SHP77 treated with DMSO at 0.1 percent for 48 hours (cell line): ENCODE measurements at places on chromosomes 7 and 10.
A peak's percentile ranks its signal among the peaks of the same experiment; 100 is the strongest.

GRCh38 chr10:103739039-103739764 is 116.2 kb downstream of the SH3PXD2A start:
- DNase-seq: no peak

GRCh38 chr7:102292813-102293798 is 6.4 kb downstream of the SH2B2 start:
- no peak for DNase-seq

DNA sequence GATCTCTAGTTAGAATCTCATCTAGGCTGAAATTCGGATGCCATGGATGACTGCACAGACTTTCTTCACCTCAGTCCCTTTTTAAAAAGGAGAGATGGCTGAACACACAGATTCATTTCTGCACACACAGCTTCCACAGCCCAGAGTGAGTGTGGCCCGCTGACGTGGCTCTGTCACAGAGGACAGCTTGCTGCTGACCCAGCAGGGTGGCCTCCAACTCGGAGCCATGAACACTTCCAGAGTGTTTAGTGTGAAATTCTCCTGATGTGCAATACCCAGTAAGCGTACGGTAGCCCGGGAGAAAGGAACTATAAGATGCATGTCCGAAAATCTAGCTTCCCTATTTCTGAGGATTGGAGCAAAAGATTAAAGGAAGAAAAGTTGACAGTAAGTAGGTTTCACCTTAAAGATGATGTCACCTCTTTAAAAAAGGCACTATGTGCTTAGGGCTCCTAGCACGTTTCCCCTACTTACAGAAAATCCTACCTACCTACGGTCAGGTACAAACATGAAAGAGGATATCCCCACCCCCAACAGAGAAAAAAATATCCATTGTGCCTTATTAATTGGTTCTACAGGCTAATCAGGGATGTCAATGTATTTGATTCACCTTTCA is 162.2 kb downstream of the RAPGEF5 start:
- no peak for DNase-seq

DNA sequence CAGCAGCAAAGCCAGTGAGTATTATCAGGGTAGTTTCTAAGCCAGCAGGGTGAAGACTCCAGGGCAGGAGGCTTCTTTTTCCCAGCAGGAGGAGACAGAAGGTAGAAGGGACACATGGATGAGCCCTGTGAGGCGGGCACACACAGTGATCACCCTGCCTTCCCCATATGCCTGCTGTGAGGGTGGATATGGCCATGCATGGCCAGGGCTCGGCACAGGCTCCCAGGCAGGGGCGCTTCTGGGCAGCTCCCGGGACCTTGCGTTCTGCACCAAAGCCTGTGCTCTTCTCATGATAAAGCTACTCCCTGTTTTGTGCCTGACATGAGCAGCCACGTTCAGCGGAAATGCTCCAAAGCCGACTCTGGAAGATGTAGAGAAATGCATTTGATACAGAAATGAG is 807.2 kb downstream of the TYW1 start:
- DNase-seq: no peak

DNA sequence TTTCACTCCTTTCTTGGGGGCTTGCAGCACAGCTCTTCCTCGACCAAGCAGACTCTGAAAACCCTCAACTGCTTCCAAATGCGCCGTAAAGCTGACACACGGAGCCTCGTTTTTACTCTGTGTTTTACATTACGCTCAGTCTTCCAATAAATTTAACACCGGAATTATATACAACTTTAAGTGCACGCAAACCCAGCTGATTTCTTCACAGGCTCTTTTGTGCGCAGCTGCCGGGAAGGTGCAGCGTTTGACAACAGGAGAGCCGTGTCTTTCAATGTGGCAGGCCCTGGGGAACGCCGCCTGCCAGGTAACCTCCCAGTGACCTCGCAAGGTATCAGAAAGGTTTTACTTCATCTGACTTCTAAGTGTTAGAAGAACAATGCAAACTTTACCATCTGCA is 35.0 kb downstream of the GFRA1 start:
- DNase-seq: no peak

- DNase-seq: no peak
Measured at GRCh38 chr10:13997650-13998049, 333.1 kb downstream of the FRMD4A start.

GRCh38 chr7:150876817-150877526 is 24.7 kb downstream of the AOC1 start:
- DNase-seq: peak; percentile 33

DNA sequence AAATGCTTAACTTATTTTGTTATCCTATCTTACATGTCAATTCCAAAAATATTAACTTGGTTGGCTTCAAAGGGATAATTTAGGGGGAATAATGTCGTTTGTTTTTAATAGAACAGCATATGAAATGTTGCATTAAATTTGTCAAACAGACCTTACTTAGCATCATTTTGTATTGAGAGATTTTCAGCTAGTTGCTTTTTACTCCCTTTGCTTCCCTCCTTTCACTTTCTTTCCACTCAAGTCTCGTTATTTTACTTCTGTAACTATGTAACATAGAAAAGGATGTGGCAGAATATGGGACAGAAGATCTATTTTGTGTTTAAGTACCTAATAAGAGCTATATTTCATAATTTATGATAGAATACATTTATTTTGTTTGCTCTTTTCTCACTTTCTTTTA is 2.6 kb downstream of the PHYHIPL start:
- no peak for DNase-seq

GRCh38 chr10:93821051-93821772 is 63.5 kb downstream of the LGI1 start:
- no peak for DNase-seq

- no peak for DNase-seq
Measured at GRCh38 chr7:41190581-41190980, 512.3 kb downstream of the INHBA start.

DNA sequence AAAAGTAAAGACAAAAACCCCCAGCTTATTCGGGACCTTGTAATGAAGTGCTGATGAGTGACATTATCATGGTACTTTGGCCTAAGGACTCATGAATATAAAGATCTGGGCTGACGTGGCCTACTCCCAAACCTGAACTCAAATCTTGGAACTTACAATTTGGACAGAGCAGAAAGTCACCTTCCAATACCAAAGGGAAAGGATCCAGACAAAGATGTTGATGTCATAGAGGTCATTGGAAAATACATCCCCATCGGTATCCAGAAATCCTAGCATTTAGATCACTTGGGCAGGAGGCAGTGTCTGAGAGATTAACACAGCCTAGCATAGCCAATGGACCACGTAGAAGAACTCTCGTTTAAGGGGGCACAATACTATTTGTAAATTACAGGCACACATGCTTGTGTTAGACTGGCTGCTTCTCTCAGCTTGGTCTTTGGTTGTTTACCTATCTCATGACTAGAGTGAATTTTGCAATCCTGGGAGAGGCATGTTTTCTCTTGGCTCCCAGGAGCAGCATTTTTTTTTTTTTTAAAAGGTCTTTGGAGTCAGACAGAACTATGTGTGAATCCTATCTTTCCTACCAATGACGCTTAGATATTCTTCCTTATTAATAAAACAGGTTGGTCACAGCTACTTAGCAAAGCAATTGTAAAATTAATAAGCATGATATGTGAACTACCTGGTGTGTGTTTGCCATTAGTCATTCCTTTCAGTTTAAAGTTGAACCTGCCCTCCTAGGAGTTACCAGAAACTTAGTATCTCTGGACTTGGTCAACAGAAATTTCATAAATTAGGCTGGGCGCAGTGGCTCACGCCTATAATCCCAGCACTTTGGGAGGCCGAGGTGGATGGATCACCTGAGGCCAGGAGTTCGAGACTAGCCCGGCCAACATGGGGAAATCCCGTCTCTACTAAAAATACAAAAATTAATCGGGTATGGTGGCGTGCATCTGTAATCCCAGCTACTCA is 27.8 kb upstream of the MRPS33 start:
- DNase-seq: no peak

GRCh38 chr10:91924212-91925021 is 847 bp downstream of the BTAF1 start:
- DNase-seq: no peak

GRCh38 chr7:18700147-18700546 is 204.6 kb downstream of the HDAC9 start:
- no peak for DNase-seq

DNA sequence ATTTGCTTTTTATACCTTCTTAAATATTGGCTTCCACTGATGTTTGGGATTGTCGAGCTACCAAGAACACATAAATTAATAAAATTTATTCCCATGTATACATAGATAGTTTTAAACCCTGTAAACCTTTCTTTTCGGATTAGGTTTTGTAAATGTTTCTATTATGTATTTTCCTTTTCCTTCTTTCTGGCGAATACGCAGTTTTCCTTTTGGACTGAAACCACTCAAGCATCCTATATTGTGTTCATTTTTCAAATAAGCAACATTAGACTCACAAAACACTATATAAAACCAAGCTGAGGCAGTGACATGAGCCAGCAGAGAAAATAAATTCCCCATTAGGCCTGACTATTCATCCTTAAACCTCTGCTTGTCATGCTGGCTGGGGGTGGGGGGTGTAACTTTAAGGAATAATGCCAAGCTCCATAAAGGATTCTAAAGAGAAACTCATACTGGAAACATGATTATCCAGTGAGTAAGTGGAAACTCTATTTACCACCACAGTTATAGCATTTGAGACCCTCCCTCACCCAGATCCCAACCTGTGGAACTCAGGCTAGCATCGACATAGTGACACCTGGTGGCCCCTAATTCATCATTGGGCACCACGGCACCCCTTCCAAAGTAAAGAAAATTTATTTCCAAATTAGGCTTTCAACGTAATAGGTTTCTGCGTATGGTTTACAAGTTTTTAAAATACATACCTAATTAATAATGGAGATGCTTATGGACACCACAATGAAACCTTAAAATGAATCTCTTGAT is 86.5 kb upstream of the CELF2 start:
- DNase-seq: no peak

DNA sequence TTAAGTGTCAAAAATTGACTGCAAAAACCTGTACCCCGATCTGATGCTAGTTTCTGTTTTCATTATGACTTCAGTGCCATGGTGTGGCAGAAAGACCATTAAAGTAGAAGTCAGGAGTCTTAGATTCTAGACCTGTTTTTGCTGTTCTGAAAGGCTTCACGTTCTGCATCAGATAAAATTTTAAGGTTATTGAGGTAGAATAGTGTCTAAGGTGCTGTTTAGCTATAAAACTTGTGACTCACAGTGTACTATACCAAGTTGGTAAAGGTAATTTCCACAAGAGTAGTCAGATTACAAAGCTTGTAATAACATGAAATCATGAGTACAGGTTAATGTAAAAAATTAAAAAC is 38.6 kb downstream of the ZNRF2 start:
- DNase-seq: no peak

- no peak for DNase-seq
Measured at GRCh38 chr10:128476845-128477244, 350.6 kb upstream of the MKI67 start.
